Endothelial cell of umbilical vein (primary cell): ENCODE measurements at places on chromosomes 5 and 9.
A peak's percentile ranks its signal among the peaks of the same experiment; 100 is the strongest.

GRCh38 chr9:107540164-107540561 is 50.6 kb upstream of the KLF4 start:
- DNase-seq: no peak

- DNase-seq: no peak
These were observed 37.6 kb upstream of the TRMT10B start for GRCh38 chr9:37715991-37716505.

GRCh38 chr5:157681048-157681447 is 9.7 kb downstream of the C5orf52 start:
- DNase-seq: no peak

- DNase-seq: no peak
These were observed 694.5 kb upstream of the RIOK2 start for GRCh38 chr5:97877588-97877987.

GRCh38 chr5:109693535-109694400 is 4.0 kb downstream of the MAN2A1 start:
- no peak for DNase-seq

- DNase-seq: no peak
These were observed 37.9 kb downstream of the GLRA1 start for GRCh38 chr5:151886546-151887275.

- peak; percentile 42 for DNase-seq
These were observed 181.9 kb downstream of the FGF18 start for GRCh38 chr5:171601266-171601881.
